ENCODE measurements at places on chromosomes 7 and 10. TPM values are rescaled to one million over a fixed set of nuclear protein-coding genes. Genes with fewer than 3 reads are reported as not detected.

- no peak overlapping the region for H3K27ac ChIP-seq
- H3K27me3 ChIP-seq, result no peaks in the 10 kb centered on the region
- H3K36me3 ChIP-seq, result no peaks in the 10 kb centered on the region
- H3K4me3 ChIP-seq, result no peak overlapping the region
Observed at GRCh38 chr7:106369352-106369751, 84.6 kb upstream of the NAMPT start.

GRCh38 chr7:68256295-68256694 lies 1259.7 kb downstream of the TYW1 start:
- no peaks in the 10 kb centered on the region for H3K36me3 ChIP-seq
- no peaks in the 10 kb centered on the region for H3K27me3 ChIP-seq
- no peak overlapping the region for H3K4me3 ChIP-seq
- H3K4me1 ChIP-seq, result no peaks in the 10 kb centered on the region
- no peak overlapping the region for H3K27ac ChIP-seq

- H3K27ac ChIP-seq, result no peak overlapping the region
- H3K4me1 ChIP-seq, result no peaks in the 10 kb centered on the region
- H3K4me3 ChIP-seq, result no peak overlapping the region
- DNase-seq, result no peak
- peaks cover 90% of the 10 kb centered on the region for H3K27me3 ChIP-seq
- no peaks in the 10 kb centered on the region for H3K36me3 ChIP-seq
Observed at GRCh38 chr7:1249731-1250130, 17.1 kb downstream of the UNCX start.

GRCh38 chr10:61399406-61399805 lies 53.8 kb downstream of the TMEM26 start:
- H3K4me3 ChIP-seq, result no peak overlapping the region
- DNase-seq, result no peak
- H3K27ac ChIP-seq, result no peak overlapping the region
- H3K4me1 ChIP-seq, result no peaks in the 10 kb centered on the region
- H3K27me3 ChIP-seq, result no peaks in the 10 kb centered on the region

DNA sequence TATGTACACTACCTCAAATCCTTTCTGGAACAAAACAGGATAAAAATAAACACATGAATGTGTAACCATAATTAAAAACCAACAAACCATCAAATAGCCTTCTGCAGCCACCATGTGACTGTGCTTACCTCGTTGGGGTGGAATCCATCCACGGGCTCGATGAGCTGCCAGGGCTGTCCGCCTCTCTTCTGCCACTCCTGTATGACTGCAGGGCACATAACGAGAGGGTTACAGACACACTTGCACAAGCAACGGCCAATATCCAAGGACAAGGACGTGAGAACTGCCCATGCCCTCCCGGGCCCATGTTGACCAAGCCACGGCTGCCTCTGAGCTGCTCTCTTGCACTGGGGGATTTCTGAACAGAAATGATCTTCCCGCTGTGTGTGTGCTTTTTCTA lies 132.2 kb downstream of the ANLN start:
- DNase-seq, result no peak
- H3K36me3 ChIP-seq, result no peaks in the 10 kb centered on the region
- no peaks in the 10 kb centered on the region for H3K27me3 ChIP-seq
- H3K4me1 ChIP-seq, result no peaks in the 10 kb centered on the region
- H3K4me3 ChIP-seq, result no peak overlapping the region
- H3K27ac ChIP-seq, result no peak overlapping the region

- no peak overlapping the region for H3K27ac ChIP-seq
- H3K27me3 ChIP-seq, result peaks cover 34% of the 10 kb centered on the region
- H3K4me3 ChIP-seq, result no peak overlapping the region
- peaks cover 7% of the 10 kb centered on the region for H3K4me1 ChIP-seq
- DNase-seq, result no peak
- no peaks in the 10 kb centered on the region for H3K36me3 ChIP-seq
Observed at GRCh38 chr7:155529845-155530244, 16.5 kb downstream of the CNPY1 start.

DNA sequence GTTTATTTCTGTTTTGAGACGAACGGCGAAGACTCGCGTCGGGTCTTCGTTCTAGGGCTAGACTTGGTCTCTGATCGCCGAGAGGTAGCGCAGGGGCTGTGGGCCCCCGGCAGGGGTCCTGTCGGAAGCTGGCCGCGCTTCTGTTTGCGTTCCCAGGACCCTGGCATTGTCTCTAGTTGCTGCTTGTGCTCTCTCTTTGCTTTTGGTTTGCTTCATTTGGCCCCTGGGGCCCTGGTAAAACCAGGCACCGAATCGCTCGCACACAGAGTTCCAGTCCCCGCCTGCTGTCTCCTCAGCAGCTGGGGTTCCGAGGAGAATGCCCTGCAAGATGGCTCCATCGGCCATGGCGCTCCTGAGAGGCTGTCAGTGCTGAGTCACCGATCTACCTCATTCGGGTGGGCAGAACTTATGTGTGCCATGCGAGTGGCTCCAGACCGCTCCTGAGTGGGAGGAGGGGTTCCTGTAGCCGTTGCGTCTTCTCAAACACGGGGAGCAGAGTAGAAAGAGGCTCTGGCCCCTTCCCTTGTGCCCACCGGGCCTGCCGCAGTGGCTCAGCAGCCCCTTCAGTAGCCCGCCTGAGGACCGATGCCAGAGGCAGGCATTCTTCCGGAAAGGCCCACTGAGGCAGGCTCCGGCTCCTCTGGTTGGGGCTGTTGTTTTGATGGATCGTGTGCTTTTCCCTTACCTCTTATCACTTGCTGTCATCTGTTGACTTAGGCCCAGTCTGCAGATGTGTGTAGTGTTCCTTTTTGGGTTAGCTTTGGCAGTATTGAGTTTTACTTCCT lies 826 bp downstream of the CHPF2 start:
- no peaks in the 10 kb centered on the region for H3K36me3 ChIP-seq
- peak overlapping the region; percentile 53 for H3K27ac ChIP-seq
- DNase-seq, result no peak

- peak overlapping the region; percentile 68 for H3K4me3 ChIP-seq
- peak; percentile 96 for DNase-seq
- peaks cover 6% of the 10 kb centered on the region for H3K4me1 ChIP-seq
- H3K27ac ChIP-seq, result no peak overlapping the region
- H3K27me3 ChIP-seq, result peaks cover 52% of the 10 kb centered on the region
Observed at GRCh38 chr10:21497177-21497807, 28.2 kb downstream of the SKIDA1 start.

GRCh38 chr10:123269017-123269552 lies 114.9 kb downstream of the BUB3 start:
- no peaks in the 10 kb centered on the region for H3K36me3 ChIP-seq
- no peak overlapping the region for H3K4me3 ChIP-seq
- H3K4me1 ChIP-seq, result no peaks in the 10 kb centered on the region
- no peak for DNase-seq
- no peak overlapping the region for H3K27ac ChIP-seq

- no peaks in the 10 kb centered on the region for H3K4me1 ChIP-seq
- no peak overlapping the region for H3K27ac ChIP-seq
- H3K36me3 ChIP-seq, result no peaks in the 10 kb centered on the region
- no peaks in the 10 kb centered on the region for H3K27me3 ChIP-seq
Observed at GRCh38 chr7:3899559-3899991, 598.5 kb downstream of the SDK1 start.

DNA sequence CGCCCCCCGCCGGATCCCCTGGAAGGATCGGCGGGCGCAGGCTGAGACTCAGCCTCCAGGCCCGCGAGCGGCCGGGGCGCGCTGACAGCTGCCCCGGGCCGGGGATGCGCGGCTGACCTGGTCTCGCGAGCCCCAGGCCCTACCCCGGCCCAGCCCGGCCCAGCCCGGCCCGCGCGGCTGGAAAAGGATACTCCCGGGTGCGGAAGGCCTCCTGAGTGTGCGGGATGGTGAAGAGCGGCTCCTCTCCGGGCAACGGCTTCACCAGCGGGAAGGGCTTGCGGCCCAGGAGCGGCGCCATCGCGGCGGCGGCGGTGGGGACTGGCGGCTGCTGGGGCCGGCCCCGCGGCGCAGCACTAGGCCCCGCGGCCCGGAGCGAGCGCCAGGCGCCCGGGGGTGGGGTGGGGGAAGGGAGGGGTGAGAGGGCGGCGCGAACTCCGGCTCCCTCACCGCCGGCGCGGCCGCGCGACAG lies 423 bp downstream of the BAZ1B start:
- peak overlapping the region; percentile 90 for H3K4me3 ChIP-seq
- H3K4me1 ChIP-seq, result no peaks in the 10 kb centered on the region
- no peaks in the 10 kb centered on the region for H3K27me3 ChIP-seq

GRCh38 chr7:131183072-131183471 lies 144.6 kb upstream of the MKLN1 start:
- H3K4me3 ChIP-seq, result no peak overlapping the region
- DNase-seq, result no peak
- H3K4me1 ChIP-seq, result no peaks in the 10 kb centered on the region
- H3K27me3 ChIP-seq, result no peaks in the 10 kb centered on the region
- no peaks in the 10 kb centered on the region for H3K36me3 ChIP-seq
- no peak overlapping the region for H3K27ac ChIP-seq

GRCh38 chr7:49497471-49497870 lies 276.0 kb upstream of the VWC2 start:
- H3K36me3 ChIP-seq, result no peaks in the 10 kb centered on the region
- DNase-seq, result no peak
- no peaks in the 10 kb centered on the region for H3K27me3 ChIP-seq
- H3K4me1 ChIP-seq, result no peaks in the 10 kb centered on the region

DNA sequence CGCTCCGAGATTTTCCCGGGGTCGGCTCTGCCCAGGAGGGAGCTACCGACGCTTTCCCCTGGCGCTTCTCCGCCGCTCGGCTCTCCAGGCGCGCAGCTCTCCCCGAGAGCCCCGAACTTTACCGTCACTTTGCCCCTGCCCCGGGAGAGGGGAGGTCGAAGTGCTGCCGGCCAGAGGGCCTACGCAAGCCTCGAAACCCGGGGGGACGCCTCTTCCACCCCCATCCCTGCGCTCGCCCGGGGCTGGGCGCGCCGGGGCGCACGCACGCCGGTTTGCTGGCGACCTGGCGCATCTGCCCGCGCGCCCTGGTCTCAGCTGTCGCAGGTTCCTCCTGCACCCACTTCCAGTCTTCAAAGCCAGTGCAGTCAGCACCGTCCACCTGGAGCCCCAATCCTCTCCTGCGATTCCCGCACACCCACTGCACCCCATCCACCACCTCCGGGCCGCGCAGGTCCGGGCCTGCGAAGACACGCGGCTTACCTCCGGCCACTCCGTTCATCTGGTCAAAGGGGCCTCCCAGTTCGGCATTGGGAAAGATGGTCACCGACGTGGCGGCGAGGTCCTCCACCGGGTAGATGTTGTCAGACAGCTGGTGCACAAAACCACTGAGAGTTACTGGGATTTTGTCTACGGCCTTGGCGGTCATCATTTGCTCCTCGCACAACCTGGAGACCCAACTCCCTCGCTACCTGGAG lies 638 bp downstream of the EGR2 start:
- H3K27ac ChIP-seq, result no peak overlapping the region
- peak overlapping the region; percentile 81 for H3K4me3 ChIP-seq
- peaks cover 16% of the 10 kb centered on the region for H3K4me1 ChIP-seq
- no peaks in the 10 kb centered on the region for H3K36me3 ChIP-seq

GRCh38 chr10:74754381-74754821 lies 72.0 kb upstream of the KAT6B start:
- H3K4me1 ChIP-seq, result no peaks in the 10 kb centered on the region
- no peaks in the 10 kb centered on the region for H3K27me3 ChIP-seq
- H3K27ac ChIP-seq, result no peak overlapping the region

DNA sequence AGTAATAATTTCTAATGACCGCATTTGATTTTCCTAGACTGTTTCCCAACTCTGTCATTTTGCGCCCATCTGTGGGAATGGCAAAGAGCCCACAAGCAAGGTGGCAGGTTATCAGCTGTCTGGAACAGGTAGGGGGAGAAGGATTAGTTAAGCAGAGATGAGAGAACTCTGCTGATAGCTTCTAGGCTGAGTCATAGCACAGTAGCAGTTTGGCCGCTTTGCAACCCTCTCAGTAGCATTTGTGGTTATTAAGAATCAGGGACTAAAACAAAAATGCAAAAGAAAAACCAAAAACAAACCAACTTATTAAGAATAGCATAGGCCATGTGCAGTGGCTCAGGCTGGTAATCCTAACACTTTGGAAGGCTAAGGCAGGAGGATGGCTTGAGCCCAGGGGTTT lies 602.7 kb upstream of the SORCS1 start:
- H3K4me3 ChIP-seq, result no peak overlapping the region
- no peaks in the 10 kb centered on the region for H3K4me1 ChIP-seq
- H3K27ac ChIP-seq, result no peak overlapping the region
- no peaks in the 10 kb centered on the region for H3K27me3 ChIP-seq

GRCh38 chr7:27254625-27255024 lies 12.0 kb downstream of the EVX1 start:
- no peak overlapping the region for H3K4me3 ChIP-seq
- no peak for DNase-seq
- H3K27me3 ChIP-seq, result peaks cover 33% of the 10 kb centered on the region
- no peak overlapping the region for H3K27ac ChIP-seq
- no peaks in the 10 kb centered on the region for H3K4me1 ChIP-seq
- H3K36me3 ChIP-seq, result no peaks in the 10 kb centered on the region

DNA sequence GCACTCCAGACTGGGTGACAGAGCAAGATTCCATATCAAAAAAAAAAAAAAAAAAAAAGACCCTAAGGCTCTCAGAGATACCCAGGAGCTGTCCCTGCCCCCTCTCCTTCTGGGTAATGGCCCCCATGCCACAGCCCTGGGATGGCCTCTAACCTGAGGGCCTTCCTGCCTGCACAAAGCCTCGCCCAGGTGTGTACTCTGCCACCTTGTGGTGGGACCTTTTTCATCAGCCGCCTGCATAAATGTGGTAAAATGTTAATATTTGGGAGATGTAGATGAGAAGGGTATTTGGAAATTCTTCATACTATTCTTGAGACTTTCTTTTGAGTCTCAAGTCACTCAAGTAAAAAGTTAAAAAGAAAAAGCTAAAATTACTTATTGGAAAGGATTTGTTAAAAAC lies 46.3 kb upstream of the RNF216 start:
- H3K4me3 ChIP-seq, result no peak overlapping the region
- H3K4me1 ChIP-seq, result no peaks in the 10 kb centered on the region
- H3K27ac ChIP-seq, result no peak overlapping the region
- peak; percentile 36 for DNase-seq
- no peaks in the 10 kb centered on the region for H3K36me3 ChIP-seq
- H3K27me3 ChIP-seq, result no peaks in the 10 kb centered on the region

- no peak for DNase-seq
- H3K4me1 ChIP-seq, result no peaks in the 10 kb centered on the region
- H3K4me3 ChIP-seq, result no peak overlapping the region
- no peaks in the 10 kb centered on the region for H3K27me3 ChIP-seq
- H3K27ac ChIP-seq, result no peak overlapping the region
- no peaks in the 10 kb centered on the region for H3K36me3 ChIP-seq
Observed at GRCh38 chr10:115971921-115972320, 301.1 kb downstream of the GFRA1 start.

DNA sequence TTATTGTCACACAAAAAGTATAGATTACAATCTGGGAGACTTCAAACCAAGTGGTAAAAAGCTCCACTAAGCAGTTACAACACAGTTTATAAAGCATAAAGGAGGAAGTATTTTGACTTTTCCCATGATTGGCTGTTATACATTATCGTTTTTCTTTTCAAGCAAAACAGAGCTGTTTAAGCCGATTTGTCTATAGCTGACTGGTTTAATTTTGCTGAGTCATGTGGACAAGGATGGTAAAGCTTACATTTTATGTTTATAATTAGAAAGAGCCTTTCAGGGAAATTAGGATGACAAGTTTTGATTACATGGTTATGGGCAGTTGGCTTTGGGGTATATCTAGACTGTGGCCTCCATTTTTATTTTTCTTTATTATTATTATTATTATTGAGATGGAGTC lies 152.5 kb upstream of the STK17A start:
- no peaks in the 10 kb centered on the region for H3K4me1 ChIP-seq
- DNase-seq, result no peak
- H3K27ac ChIP-seq, result no peak overlapping the region

INSYN2A gene
- not detected for total RNA-seq

CPEB3 gene
- 7.9 TPM for total RNA-seq

SH2D4B gene
- not detected for total RNA-seq

GIMAP6 gene
- 4.8 TPM for total RNA-seq

WEE2 gene
- total RNA-seq, result not detected

Measured in colonic mucosa (tissue), 4 donors.